ENCODE measurements at places on chromosomes 11 and 22.

- no peak for DNase-seq
Observed at GRCh38 chr11:36385121-36385970, 89.3 kb downstream of the PRR5L start.

DNA sequence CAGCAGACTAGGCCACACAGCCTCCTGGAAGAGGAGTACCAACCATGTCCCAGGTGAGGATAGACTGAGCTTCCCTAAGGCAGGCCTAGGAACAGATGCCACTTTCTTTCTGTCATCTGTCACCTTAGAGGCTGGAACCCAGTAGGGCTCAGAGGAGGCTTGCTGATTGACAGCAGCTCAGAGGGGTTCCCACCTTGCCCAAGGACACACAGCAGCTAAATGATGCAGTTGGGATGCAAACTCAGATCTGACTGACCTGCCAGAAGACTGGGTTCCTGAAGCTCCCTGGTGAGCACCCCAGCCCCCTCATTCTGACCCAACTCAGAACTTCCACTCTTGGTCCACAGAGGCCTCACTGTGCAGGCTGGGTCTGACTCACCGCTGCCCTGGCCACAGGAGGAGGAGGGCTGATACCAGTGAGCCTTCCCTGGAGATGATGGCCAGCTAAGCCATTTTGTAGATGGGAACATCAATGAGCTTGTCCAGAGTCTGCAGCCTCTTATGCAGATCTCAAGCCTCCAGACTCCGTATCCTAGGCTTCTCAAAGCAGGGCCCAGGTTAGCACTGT is 14.0 kb downstream of the CAPN5 start:
- no peak for DNase-seq

DNA sequence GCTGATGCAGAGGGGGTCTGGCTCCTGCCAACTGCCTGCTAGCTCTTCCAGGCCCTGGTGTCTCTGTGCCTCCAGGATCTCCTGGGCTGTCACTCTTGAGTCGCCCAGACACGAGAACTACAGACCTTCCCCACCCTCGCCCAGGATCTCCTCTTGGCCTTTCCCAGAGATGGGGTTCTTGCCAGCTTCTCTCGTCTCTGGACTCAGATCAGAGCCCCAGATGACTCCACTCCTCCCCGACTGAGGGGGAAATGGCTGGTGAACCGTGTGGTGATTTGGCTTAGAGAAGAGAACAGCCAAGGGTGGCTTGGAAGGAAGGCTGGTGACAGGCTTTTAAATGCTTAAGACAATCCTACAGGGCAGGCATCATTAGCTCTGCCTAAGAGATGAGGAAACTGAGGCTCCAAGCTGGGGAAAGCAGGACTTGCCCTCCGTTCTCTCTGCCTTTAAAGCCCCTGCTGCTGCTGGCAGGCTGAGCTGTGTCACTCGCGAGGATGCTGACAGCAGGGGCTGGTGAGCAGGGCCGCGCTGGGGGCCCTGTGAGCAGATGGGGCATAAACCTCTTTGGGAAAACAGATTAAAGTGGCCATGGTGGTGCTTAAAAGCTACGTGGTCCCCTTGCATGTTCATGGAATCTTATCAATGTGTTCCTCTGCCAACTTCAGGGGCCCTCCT is 90.3 kb upstream of the THY1 start:
- DNase-seq = no peak

GRCh38 chr11:118086913-118087768 is at the start of gene SMIM35:
Gene SMIM35, minus strand, starts transcription at chr11:118086963. Its CDS starts 206 bp downstream, at chr11:118086757.
- DNase-seq = peak; percentile 30

- no peak for DNase-seq
Observed at GRCh38 chr11:79437981-79438630, 2.7 kb downstream of the TENM4 start.

DNA sequence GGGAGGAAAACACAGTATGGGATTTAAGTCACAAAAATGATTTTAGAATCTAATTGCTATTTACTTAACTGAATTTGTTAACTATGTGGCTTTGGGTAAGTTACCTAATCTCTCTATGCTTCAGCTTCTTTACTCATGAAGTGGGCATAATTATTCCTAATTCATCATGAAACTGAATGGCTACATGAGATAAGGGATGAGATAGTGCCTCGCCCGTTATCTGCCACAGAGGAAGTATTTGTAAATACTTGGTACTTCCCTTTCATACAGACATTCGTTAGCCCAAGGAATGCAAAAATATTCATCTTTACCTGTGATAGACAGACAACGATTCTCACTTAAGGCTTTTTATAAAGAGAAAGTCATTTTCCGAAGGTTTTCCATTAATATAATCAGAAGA is 221.2 kb upstream of the BLID start:
- DNase-seq = no peak

DNA sequence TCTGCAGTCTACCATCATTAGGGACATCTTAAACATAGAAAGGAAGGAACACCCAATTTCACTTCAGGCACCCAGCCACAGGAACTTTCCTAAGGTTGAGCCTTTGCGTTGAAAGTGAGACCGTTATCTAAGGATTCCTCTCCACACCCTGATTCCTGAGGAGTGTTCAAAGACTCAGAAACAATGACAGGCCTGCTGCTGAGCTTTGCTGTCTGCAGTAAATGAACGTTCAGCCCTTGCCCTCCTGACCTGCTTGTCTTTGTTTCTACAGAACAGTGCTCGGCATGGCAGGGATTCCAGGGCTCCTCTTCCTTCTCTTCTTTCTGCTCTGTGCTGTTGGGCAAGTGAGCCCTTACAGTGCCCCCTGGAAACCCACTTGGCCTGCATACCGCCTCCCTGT is 7.0 kb downstream of the PRSS23 start:
- DNase-seq = no peak

GRCh38 chr22:46857142-46857884 is 94.9 kb downstream of the TBC1D22A start:
- DNase-seq = no peak

DNA sequence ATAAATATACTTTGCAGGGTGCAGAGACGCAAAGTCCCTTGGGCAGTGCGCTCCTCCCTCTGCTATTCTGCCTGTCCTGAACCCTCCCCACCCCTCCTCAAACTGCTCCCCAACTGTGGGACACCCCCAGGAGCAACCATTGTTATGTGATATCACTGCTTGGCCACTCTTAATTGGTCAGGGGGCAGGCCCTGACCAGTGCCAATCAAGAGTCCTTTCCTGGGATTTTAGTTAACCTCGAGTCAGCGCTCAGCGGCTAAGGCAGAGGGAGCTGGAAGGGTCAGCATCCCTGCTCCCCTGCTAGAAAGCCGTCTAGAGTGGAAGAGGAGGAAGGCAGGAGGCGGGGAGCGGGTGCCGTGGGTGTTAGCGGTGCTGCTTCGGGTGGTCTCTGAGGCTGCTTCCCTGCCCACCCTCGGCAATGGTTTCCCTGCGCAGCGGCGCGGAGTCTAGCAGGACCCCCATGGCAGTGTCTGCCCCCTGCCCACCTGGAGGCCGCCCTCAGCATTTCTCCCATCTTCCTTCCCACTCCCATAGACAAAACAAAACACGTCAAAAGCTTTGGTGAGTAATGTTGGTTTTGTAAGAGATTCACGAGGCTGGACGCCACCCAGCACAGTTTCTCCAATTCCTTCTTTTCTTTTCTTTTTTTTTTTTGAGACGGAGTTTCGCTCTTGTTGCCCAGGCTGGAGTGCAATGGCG is 38.4 kb upstream of the A4GALT start:
- no peak for DNase-seq

DNA sequence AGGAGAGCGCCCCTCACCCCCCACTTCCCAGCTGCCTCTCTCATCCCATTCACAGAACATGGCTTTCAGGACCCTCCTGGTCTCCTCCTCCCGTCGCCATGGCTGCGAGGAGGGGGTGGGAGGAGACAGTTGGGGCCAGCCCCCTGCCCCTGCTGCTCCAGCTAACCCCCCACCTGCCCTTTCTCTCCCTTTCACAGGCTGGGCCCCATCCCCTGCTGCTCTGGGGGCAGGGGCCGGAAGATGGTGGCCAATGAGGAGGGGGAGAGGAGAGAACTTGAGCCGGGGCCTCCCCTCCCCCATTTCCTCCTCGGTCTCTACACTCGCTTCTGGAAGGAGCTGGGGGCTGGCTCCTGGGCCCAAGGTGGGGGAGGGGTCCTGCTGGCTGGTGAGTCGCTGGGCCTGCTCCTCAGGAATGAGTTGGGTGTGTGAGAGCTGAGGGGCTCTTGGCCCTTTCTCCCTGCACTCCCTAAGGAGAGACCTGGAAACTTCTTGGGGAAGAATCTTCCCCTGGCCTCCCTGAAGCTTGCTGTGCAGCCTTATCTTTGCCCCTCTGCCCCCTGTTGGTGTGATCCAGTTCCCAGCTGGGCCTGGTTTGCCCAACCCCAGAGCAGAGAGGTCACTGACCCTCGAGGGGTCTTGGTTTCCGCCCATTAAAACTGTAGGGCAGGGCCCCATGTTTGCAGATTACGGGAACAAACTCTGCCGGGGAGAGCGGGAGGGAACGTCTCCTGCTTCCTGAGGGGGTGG is 10.2 kb downstream of the YPEL4 start:
- no peak for DNase-seq

DNA sequence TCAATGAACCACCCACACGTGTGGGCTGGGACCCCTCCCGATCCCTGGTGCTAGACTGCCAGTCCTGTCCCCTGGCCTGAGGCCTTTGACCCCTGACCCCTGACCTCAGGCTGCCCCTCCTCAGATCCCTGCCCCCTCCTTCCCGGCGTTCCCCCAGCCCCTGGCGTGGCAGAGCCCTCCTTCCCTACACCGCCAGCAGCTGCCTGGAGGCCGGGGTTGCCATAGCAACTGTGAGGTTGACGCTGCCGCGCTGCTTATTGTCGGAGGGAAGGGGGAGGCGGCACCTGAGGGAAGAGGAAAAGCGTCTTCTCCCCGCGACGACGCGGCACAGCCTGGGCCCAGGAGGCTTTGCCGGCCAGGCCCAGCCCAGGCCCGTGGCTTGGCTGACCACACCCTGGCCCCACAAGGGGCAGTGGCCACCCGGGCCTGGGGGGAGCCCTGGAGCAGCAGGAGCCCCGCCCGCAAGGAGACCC is 32.6 kb downstream of the SHANK3 start:
- peak; percentile 51 for DNase-seq

- no peak for DNase-seq
Observed at GRCh38 chr22:36432592-36433317, 45.0 kb upstream of the MYH9 start.

GRCh38 chr11:16526947-16527346 is 170.6 kb upstream of the SOX6 start:
- DNase-seq = no peak

- DNase-seq = no peak
Observed at GRCh38 chr11:119091966-119092879, 7.5 kb downstream of the HMBS start.

DNA sequence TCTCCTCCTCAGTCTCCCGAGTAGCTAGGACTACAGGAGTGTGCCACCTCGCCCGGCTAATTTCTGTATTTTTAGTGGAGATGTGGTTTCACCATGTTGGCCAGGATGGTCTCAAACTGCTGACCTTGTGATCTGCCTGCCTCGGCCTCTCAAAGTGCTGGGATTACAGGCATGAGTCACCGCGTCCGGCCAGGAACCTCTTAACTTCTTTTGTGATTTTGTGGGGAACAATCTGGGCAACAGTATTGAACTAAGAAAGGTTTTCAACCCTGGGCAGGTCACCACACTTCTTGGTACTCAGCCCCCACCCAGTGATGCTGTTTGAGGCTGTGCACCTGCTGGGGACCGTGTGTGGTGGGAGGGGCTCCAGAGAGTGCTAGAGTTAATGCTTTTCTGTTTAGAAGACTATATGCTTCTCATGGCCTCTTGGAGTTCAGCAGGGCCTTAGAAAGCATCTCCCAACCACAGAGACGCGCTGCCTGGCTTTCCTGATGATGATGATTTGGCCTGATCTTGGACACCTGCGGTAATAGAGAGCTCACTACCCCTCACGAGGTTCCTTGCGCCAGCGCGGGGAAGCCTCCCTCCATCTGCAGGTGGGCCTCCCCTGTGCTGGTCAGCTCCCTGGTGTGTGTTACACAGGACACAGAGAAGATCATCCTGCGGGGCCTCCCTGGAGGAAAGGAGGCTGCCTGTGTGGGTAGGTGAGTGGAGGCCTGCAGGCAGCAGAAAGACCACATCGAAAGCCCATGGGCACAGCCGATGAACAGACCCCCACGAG is 1.2 kb downstream of the DENND6B start:
- DNase-seq = no peak

GRCh38 chr11:117874253-117874909 is 2.1 kb downstream of the FXYD6 start:
- DNase-seq = no peak

DNA sequence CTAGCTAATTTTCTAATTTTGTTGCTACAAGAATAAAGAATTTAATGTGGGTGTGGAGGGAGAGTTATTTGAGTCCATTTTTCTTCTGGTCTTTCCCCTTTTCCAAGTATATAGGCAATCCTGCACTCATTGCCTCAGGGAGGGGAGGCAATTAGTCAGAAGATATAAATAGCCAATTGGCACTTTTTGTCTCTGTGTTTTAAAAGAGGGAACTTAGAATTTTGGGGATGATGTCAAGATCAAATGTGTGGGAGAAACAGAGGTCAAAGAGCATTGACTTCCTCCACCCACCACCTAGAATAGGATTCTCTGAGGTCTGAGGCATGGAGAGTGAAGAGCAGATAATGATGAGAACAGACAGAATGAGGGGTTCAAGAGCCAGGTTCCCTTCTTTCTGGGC is 120.3 kb upstream of the ZC3H12C start:
- no peak for DNase-seq

DNA sequence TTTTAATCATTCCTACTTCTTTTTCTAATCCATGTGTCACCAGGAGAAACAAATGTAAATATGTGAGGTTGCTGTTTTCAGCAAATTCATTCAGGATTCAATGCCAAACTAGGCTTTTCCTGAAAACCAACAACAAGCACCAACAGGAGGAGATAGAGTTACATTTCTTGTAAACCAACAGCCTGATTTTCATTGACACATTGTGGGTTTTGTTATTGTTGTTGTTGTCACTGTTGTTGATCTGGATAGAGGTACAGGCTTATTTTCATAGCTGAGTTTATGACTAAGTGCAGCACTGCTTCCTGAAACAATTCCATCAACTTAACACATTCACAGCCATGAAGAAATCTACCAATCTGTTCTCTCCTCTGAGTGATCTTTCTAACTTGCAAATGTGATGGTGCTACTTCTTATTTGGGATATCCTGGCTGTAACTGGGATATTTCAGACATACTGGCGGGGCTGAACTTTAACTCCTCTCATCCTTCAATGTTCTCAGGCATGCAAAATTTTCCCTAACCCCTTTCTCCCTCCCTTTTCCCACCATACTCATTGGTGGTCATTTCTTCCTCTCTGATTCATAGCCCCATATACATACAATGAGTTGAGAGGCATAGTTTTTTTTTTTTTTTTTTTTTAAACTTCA is 65.5 kb downstream of the ME3 start:
- DNase-seq = no peak

DNA sequence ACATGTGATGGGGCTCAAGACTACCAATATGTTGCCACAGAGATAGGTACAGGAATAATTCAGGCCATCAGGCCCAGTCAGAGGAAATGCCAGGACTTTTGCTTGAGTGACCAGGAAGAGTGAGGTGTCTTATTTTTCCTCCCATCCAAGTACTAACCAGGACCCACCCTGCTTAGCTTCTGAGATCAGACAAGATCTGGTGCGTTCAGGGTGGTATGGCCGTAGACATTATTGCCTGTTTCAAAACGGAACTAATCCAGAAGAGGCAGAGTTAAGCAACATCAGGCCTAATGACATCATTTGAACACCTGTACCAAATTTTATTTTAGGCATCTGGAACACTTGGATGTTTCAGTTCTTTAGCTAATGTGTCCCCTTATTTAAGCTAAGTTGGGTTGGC is 205.5 kb upstream of the POU2AF2 start:
- DNase-seq = no peak
